ENCODE measurements at places on chromosomes 11 and 22. TPM values are rescaled to one million over a fixed set of nuclear protein-coding genes. Genes with fewer than 3 reads are reported as not detected.

DNA sequence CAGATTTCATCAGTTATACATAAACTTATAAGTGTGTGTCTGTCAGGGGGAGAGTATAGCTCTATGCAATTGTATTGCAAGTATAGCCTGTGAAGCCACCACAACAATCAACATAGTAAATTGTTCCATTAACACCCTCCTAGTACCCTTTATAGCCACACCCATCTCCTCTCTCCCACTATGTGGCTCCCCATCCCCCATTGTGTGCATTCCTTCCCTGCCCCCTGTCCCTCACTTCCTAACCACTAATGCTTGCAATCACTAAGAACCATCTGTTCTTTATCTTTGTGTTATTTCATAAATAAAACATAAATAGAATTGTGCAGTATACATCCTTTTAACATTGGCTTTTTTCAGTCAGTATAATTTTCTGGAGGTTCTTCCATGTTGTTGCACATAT, 83.1 kb upstream of the SLC5A12 start:
- no peak overlapping the region for H3K27ac ChIP-seq
- no peak for DNase-seq
- no peaks in the 10 kb centered on the region for H3K4me1 ChIP-seq
- no peak overlapping the region for H3K4me3 ChIP-seq

DNA sequence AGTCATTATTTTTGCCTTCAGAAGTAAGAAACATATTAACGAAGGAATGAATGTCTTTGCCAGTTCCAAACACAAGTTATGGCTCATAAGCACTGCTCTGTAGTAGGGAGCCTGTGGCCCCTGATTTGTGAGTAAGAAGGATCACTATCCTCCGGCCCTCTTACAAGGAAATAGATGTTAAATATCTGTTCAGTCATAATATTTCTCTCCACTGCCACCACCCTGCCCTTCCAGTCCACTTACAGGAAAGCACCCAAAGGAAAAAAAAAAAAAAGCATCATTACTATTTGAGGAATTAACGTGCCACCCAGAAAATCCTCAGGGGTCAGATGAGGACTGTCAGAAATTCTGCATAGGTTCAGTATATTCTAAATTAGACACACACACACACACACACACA, 123.4 kb downstream of the ETS1 start:
- H3K4me3 ChIP-seq = peak overlapping the region; percentile 37

DNA sequence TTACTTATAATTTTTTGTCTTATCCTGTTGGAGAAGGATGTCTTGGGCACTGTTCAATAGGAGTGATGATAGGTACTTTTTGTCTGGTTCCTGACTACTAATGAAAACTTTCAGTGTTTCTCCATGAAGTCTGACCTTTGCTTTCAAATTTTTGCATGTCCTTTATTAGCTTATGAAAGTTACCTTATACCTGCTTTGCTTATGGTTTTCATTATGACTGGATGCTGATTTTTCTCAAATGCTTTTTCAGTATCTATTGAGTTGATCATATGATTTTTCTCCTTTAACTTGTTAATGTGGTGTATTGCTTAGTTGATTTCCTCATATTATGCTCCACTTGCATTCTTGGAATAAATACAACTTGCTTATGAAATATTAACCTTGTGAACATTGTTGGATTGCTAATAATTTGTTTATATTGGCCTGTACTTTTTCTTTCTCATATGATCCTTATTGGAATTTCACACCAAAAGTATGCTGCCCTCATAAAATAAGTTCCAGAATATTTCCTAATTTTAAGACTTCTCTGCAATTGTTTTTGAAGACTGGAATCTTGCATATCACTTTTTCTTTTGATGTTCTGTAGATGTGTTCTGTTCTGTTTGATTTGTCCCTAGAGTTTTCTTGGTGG, 85.0 kb upstream of the SC5D start:
- no peak overlapping the region for H3K27ac ChIP-seq
- no peaks in the 10 kb centered on the region for H3K4me1 ChIP-seq
- no peaks in the 10 kb centered on the region for H3K36me3 ChIP-seq
- no peaks in the 10 kb centered on the region for H3K27me3 ChIP-seq
- DNase-seq = no peak

DNA sequence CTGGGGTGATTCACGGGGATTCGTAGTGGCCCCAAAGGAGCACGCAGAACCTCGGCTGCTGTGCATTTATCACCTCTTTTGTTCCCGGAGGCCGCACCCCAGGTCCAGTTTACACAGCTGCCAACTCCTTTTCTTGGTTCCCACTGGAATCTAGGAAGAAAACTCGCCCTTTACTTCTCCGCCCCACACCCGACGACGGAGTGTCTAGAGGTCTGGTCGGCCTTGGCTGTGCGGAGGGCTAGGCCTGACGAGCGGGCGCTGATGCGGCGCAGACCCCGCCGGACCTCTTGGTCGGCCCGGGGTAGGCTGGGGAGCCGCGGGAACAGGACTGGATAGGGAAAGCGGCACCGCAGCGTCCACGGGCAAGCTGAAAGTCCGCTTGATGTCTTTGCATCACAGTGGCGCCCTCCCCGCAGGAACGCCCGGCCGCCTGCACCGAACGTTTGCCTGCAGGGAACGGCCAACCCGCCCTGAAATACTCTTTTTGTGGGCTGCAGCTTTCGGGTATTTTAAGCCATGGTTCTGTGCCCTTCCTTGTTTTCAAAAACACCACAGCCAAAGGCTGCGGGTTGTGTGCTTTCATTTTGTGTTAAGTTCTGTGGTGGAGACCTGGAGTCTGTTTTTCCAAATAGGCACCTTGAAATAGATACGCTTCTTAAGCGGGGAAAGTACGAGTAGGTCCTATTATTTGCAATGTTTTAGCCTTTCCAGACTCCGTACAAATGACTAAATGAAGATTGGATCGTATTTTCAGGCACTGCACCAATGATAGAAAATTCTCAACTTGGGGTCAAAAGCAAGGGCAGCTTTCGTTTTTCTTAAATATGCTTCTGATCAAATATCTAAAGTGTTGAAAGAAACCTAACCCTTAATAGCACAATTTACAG, 829 bp upstream of the ZBED5 start:
- peak; percentile 59 for DNase-seq
- no peaks in the 10 kb centered on the region for H3K27me3 ChIP-seq
- peak overlapping the region; percentile 91 for H3K27ac ChIP-seq
- peaks cover 13% of the 10 kb centered on the region for H3K36me3 ChIP-seq

DNA sequence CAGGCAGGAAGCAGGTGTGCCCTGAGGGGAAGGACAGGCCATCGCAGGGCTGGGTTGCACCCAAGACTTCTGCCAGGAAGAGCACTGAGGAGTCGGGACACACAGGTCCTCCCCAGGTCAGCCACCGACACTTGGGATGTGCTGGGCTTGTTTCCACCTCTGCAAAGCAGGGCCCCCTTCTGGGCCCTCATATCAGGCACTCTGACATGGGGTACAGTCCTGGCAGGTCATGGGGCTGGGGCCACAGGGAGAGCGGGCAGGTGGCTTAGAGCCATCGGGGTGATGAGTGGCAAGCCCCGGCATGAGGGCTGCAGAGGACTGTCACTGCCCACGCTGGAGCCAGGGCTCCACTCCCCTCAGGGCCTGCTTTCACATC, 7.9 kb upstream of the ADORA2A start:
- H3K4me1 ChIP-seq = no peaks in the 10 kb centered on the region
- no peaks in the 10 kb centered on the region for H3K36me3 ChIP-seq
- H3K4me3 ChIP-seq = no peak overlapping the region
- DNase-seq = no peak
- no peak overlapping the region for H3K27ac ChIP-seq
- H3K27me3 ChIP-seq = no peaks in the 10 kb centered on the region

Gene MUC15
- total RNA-seq = not detected
